Gastrocnemius medialis (tissue), 4 donors: ENCODE measurements at places on chromosomes 6 and 20. TPM values are rescaled to one million over a fixed set of nuclear protein-coding genes. Genes with fewer than 3 reads are reported as not detected.

Gene FAM120B
- 10.7 TPM for total RNA-seq

Gene WFDC12
- total RNA-seq: not detected

Gene MPC1
- total RNA-seq: 75.0 TPM

Gene MCHR2
- not detected for total RNA-seq

Gene ZNF334
- 0.18 TPM for total RNA-seq

Gene DOK5
- total RNA-seq: 6.0 TPM

Gene CST4
- total RNA-seq: not detected

Gene VNN1
- total RNA-seq: 1.9 TPM

Gene B3GAT2
- not detected for total RNA-seq

Gene SLC35D3
- total RNA-seq: not detected

Gene NKAPL
- total RNA-seq: 3.0 TPM

Gene TFAP2D
- total RNA-seq: not detected

Gene ZNF831
- not detected for total RNA-seq

Gene C6orf15
- not detected for total RNA-seq

Gene USP49
- 1.1 TPM for total RNA-seq
